HT-29 (cell line): ENCODE measurements at places on chromosomes 1 and 21.

DNA sequence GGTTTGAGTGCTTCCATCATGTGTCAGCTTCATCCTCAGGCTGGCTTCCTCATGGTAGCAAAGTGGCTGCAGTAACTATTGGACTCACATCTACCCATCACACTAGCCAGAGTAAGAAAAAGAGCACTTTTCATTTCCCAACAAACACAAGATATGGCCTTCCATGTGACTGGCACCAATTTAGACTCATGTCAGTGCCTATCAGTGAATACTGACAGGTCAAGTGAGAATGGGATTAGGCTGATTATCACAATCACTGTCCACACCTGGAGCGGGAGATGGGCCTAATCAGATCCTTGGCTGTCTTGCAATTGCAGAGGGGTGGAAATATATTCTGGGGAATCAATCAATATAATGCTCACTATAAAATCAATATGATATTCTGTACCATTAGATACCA is 2.9 kb upstream of the RABGAP1L start:
- DNase-seq, result no peak

- no peak for DNase-seq
Observed at GRCh38 chr1:101496109-101496508, 259.3 kb downstream of the S1PR1 start.

GRCh38 chr1:156119503-156120209 is 5.1 kb downstream of the LMNA start:
- peak; percentile 70 for DNase-seq

- DNase-seq, result peak; percentile 43
Observed at GRCh38 chr1:211603191-211603701, 24.3 kb upstream of the SLC30A1 start.

GRCh38 chr1:162856260-162856659 is 4.7 kb downstream of the CCDC190 start:
- peak; percentile 58 for DNase-seq

DNA sequence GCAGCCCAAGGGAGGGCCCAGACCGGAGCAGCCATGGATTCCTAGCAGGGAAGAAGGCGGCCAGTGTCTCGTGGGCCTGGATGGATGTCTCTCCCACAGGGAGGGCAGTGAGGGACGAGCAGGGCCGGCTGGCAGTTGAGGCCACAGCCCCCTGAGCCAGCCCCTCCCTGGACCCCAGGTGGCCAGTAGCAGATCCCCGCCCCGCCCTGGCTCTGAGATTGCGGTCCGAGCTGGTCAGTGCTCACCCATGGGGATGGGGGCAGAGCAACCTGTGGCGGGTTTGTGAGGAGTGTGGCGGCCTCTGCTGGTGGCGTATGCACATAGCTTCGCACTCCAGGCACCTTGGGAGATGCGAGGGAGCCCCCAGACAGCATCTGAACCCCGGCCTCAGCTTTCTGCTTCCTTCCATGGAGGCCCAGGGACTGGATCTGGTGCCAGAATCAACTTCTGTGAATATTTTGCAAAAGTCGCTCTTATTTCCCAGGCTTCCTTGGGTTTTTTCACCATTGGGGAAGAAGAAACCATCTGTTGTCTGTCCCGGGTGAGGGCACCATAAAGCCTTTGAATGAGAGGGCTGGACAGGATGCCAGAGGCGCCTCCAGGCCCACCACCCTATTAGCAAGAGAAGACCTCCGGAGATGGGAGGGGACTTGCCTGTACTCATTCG is 8.4 kb upstream of the KCNN3 start:
- peak; percentile 77 for DNase-seq

GRCh38 chr1:56056438-56057287 is 522.7 kb downstream of the PLPP3 start:
- DNase-seq, result no peak

GRCh38 chr21:41008974-41009373 is 159.0 kb upstream of the BACE2 start:
- DNase-seq, result no peak

- DNase-seq, result no peak
Observed at GRCh38 chr1:190679983-190680382, 202.3 kb upstream of the BRINP3 start.

GRCh38 chr1:226296911-226297310 is 12.1 kb downstream of the LIN9 start:
- no peak for DNase-seq

GRCh38 chr21:37435711-37436110 is 69.1 kb downstream of the DYRK1A start:
- no peak for DNase-seq

DNA sequence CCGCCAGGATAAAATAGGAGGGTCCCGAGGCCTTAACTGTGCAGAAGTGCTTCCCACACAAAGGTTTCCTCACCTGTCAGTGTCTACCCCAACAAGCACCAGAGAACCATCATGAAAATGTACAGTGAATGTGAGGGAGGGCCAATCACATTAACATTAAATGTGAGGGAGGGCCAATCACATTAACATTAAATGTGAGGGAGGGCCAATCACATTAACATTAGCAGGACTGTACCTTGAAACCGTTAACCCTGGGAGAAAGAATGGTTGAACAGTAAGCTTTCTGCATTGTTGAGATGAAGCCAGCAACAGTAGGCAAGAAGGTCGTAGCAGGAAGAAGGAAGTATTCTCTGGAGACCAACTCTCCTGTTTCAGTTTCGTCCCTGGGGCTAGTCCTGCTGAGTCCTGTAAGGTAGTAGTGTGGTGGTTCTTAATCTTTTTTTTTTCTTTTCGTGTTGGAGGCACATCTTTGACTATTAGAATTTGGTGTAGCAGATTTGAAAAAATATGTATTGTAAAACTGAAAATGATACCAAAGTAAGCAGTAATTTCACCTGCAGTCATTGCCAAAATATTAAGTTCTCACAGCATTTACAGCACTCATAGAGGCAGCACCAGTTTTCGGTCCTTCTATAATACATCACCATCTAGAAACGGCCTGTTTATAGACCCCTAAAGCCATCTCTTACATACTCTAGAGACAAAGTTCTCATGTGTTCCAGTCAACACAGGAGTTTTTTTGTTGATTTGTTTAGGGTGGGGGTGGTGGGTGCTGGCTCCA is 98.6 kb upstream of the PPP2R5A start:
- DNase-seq, result peak; percentile 22
